ENCODE measurements at places on chromosomes 6 and 20.

GRCh38 chr6:47239546-47239945 is 70.2 kb downstream of the TNFRSF21 start:
- no peak for DNase-seq

- DNase-seq, result no peak
Observed at GRCh38 chr20:13661070-13661685, 22.4 kb upstream of the TASP1 start.

GRCh38 chr20:709991-710779 is 34.6 kb upstream of the SCRT2 start:
- DNase-seq, result no peak

- DNase-seq, result peak; percentile 97
Observed at GRCh38 chr6:159726918-159727716, at the start of gene WTAP. WTAP (plus strand) TSS chr6:159727506; CDS start chr6:159736266, 8,760 bp downstream.

- DNase-seq, result no peak
Observed at GRCh38 chr6:110563711-110564110, 87.3 kb upstream of the SLC22A16 start.
